ENCODE measurements at places on chromosomes 11 and 22. TPM values are rescaled to one million over a fixed set of nuclear protein-coding genes. Genes with fewer than 3 reads are reported as not detected.

GRCh38 chr22:42811459-42811858 lies 45.6 kb downstream of the ARFGAP3 start:
- peaks cover 51% of the 10 kb centered on the region for H3K36me3 ChIP-seq
- no peak for DNase-seq
- H3K27ac ChIP-seq = no peak overlapping the region

GRCh38 chr11:15276621-15277020 lies 161.9 kb downstream of the INSC start:
- no peaks in the 10 kb centered on the region for H3K27me3 ChIP-seq
- H3K4me1 ChIP-seq = peaks cover 31% of the 10 kb centered on the region
- no peak overlapping the region for H3K27ac ChIP-seq
- DNase-seq = no peak
- no peak overlapping the region for H3K4me3 ChIP-seq

DNA sequence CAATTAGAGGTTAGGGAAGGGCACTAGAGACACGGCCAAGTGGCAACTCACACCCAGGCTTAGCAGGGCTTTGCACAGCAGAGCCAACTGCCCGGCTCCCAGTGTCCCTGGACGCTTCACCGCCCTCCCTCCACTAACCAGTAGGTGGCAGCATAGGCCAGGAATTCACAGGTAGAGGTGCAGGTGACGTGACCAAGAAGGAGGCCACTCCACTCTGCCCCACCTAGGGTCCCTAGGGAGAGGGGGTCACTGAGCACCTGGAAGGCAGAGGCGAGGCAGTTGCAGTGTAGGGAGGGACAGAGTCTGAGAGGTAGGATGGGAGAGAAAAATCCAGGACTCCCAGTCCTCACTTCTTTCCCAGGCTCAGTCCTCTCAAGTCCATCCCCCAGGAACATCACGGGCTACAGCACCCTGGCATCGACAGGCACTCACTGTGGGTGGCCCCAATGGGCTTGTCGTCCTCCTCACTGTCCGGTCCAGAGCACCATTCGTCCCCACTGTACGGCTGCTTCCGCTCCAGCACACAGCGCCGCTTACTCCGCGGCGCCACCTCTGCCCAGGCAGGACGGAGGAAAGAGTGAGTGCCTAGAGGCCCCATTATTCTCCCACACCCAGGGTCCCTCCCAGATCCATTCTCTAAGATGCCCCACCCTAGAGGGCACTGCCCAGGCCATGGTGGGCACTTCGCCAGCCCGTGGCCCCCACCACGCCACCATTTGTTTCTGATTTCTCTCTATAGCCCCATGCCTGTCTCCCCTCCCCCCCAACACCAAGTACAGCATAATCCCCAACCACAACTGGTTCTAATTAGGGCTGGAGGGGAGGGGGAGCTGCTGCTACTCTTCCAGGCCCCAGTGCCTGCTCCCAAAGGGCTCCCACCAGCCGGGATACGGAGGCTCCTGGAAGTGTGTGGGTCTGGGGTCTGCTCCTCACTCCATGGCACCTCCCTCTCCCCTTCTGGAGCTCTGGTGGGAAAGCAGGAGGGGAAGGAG lies 18.4 kb downstream of the BCL9L start:
- peaks cover 11% of the 10 kb centered on the region for H3K36me3 ChIP-seq
- peak overlapping the region; percentile 92 for H3K27ac ChIP-seq
- peaks cover 50% of the 10 kb centered on the region for H3K4me1 ChIP-seq
- peak overlapping the region; percentile 44 for H3K4me3 ChIP-seq
- no peaks in the 10 kb centered on the region for H3K27me3 ChIP-seq

DNA sequence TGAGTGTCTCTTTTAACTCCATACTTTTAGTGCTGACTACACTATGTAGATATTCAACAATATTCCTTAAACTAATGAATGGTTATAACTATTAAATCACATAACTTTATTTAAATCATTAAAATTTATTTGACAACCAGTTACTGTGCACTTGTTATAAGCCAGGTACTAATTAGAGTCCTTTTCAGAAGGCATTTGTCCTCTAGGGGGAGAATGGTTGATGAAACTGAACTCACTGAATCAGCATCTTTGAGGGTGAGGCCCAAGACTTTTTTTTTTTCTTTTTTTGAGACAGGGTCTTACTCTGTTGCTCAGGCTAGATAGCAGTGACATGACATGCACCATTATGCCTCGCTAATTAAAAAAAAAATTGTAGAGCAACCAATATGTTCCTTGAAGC lies 515.6 kb upstream of the CCDC90B start:
- no peak for DNase-seq
- H3K4me1 ChIP-seq = no peaks in the 10 kb centered on the region
- H3K4me3 ChIP-seq = no peak overlapping the region

The FZD4 gene
- 6.5 TPM for total RNA-seq

DNA sequence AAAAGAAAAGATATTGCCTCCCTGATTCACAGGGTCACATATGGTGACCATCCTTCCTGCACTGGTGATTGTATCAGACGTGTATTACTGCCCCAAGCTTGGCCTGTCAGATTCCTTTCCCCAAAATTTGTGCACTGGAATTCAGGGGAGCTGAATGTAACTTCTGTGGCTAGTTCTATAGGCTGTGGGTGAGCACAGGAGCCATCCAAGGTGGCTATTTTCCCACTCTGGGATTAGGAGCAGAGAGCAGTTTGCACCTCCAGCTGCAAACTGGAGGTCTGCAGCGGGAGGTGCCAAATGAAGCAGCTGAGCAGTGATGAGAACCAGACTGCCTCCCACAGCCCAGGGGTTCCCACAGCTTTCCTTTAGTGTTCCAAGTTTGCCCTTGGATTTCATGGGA lies 124.2 kb upstream of the PITPNB start:
- no peak overlapping the region for H3K27ac ChIP-seq
- no peaks in the 10 kb centered on the region for H3K27me3 ChIP-seq
- H3K4me3 ChIP-seq = no peak overlapping the region
- H3K4me1 ChIP-seq = no peaks in the 10 kb centered on the region

The SLC17A6 gene
- total RNA-seq = not detected

DNA sequence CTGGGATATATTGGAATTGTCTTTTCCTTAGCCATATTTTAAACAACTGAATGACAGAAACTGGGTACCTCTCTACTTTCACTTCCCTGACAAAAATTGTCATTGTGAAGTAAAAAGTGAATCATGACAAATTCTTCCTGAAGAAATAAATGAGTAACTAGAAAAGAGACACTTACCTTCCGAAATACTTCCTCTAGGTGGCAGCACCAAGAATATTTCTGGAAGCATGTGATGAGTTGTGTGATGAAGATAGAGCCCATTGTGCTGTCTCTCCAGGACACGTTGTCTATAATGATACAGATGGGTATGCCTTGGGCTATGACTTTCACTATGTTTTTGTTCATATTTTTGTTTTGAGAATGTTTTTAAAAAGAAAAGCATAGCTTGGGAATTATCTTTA lies 21.5 kb downstream of the CASP4 start:
- H3K4me3 ChIP-seq = no peak overlapping the region
- no peaks in the 10 kb centered on the region for H3K4me1 ChIP-seq
- H3K27ac ChIP-seq = no peak overlapping the region
- H3K27me3 ChIP-seq = no peaks in the 10 kb centered on the region
- no peak for DNase-seq
